ENCODE measurements at places on chromosomes 6 and 20.

DNA sequence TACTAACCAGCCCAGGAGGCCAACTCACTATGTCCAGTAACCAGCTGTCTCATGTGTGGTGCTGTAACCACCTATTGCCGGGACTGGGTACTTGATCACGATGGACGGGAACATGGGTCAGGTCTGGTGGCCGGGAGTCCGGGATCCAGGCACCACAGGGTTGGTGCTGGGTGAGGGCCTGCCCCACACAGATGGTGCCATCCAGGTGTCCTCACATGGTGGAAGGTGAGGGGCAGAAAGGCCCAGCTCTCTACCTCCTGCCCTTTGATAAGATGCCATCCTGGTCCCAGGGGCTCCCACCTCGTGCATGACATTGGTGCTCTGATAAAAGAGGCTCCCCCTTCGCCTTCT is 116.3 kb downstream of the TAF4 start:
- DNase-seq = no peak

DNA sequence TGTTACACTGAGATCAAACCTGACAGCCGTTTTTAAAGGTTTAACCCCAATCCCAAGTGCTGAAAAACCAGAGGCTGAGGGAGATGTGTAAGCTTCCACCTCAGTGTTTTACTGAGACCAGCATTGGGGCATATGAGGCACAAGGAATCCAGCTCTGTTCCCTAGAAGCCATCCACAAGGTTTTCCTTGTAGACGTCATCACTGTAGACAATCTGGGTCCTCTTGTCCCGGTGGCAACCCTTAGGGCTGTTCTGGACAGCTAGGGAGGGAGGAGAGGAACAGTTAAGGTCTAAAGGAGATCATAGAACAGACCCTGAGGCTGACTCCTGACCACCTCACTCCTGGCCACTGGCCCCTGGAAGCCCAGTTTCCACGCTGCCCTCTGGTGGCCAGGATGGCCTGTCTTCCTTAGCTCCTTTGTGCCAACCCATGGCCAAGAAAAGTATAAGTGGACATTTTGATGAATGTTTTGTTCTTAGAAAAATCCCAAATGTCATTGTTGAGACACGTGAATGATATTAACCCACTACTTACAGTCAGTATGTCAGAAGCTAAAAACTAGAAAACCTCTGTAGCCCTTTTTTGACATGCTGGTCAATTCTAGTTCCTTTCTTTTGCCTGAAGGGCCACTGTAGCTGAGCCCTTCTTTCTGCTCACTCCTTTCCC is 6.4 kb downstream of the CFB start:
- peak; percentile 5 for DNase-seq

- no peak for DNase-seq
These were observed 14.9 kb downstream of the IP6K3 start for GRCh38 chr6:33731751-33732282.

- no peak for DNase-seq
These were observed 103.0 kb downstream of the PLEKHG1 start for GRCh38 chr6:150702675-150703074.

DNA sequence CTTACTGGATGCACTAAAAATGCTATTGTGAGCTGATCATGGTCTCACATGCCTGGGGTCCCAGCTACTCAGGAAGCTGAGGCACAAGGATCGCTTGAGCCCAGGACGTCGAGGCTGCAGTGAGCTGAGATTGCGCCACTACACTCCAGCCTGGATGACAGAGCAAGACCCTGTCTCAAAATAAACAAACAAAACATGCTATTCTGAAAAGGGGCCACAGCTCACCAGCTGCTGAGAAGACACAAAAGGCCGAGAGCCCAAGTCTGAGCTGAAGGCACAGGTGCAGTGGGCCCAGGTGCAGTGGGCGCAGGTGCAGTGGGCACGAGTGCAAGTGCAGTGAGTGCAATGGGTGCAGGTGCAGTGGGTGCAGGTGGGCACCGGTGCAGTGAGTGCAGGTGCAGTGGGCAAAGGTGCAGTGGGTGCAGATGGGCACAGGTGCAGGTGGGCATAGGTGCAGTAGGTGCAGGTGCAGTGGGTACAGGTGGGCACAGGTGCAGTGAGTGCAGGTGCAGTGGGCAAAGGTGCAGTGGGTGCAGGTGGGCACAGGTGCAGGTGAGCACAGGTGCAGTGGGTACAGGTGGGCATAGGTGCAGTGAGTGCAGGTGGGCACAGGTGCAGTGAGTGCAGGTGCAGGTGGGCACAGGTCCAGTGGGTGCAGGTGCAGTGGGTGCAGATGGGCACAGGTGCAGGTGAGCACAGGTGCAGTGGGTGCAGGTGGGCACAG is 16.0 kb downstream of the ZBTB46 start:
- no peak for DNase-seq

- no peak for DNase-seq
These were observed 54.0 kb downstream of the NPEPL1 start for GRCh38 chr20:58746620-58747019.

- DNase-seq = no peak
These were observed 31.0 kb downstream of the TIAM2 start for GRCh38 chr6:155026022-155026705.

- no peak for DNase-seq
These were observed 133.9 kb downstream of the AGPAT4 start for GRCh38 chr6:161139766-161140553.

GRCh38 chr6:160156842-160157241 is 35.2 kb downstream of the SLC22A1 start:
- no peak for DNase-seq

DNA sequence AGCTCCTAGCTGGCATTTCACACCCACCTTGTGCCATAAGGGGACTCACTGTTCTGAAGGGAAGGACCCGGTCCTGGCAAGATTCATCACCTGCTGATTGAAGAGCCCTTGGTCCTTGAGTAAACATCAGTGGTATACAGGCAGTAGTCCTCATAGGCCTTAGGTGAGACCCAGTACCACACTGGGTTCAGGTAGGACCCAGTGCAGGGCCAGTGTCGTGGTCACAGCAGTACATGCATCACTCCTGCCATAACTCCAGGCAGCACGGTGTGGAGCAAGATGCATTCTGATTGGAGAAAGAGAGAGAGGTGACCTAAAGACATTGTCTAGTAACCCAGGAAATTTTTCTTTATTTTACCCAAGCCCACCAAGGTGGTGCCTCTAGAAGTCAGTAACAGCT is 49.1 kb upstream of the THBS2 start:
- no peak for DNase-seq

GRCh38 chr6:69827276-69827893 is 30.6 kb upstream of the LMBRD1 start:
- DNase-seq = no peak

- DNase-seq = no peak
These were observed 29.8 kb downstream of the SNAI1 start for GRCh38 chr20:50012282-50013263.

- DNase-seq = no peak
These were observed 74.8 kb upstream of the NEDD9 start for GRCh38 chr6:11307226-11307625.

GRCh38 chr20:43198607-43199006 is 8.9 kb upstream of the PTPRT start:
- DNase-seq = no peak

- no peak for DNase-seq
These were observed 171.1 kb downstream of the PREX1 start for GRCh38 chr20:48656661-48657211.

- no peak for DNase-seq
These were observed 211.0 kb downstream of the FOXA2 start for GRCh38 chr20:22373164-22373895.

DNA sequence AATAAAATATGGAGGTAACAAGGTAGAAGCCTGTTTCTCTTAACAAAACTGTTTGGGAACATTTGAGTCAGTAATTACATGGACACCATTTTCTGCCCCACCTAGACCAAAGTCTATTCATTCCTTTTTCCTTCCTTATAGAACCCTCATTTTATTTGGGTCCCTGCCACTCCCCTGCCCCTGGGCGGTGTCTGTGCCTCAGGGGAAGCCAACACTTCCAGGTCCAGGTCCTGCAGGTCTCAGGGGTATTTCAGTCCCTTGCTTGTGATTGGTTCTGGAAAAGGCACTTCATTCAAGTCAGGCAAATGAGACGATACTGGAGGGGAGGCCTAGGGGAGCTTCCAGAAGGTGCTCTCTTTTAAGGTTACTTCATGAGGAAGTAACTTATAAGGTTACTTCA is 42.3 kb downstream of the SLC35D3 start:
- no peak for DNase-seq

GRCh38 chr6:57221936-57222742 is at the start of gene RAB23:
Gene RAB23, minus strand, starts transcription at chr6:57222307. Its CDS starts 11,927 bp downstream, at chr6:57210380.
- DNase-seq = peak; percentile 71

DNA sequence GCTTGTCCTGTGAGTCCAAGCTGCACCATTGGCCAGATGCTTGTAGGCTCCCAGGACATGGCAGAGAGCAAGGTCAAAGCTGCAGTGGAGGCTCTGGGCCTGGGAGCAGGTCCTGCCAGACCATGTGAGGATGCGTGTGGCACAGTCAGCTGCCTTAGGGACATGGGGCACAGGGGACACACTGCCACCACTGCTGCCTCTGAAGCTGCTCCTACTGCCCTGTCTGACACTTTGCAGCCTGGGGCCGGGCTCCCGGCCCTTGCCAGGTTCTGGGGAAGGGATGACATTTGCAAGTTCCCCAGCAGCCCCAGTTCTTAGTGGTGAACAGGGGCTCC is 13.2 kb upstream of the FUT9 start:
- DNase-seq = no peak

DNA sequence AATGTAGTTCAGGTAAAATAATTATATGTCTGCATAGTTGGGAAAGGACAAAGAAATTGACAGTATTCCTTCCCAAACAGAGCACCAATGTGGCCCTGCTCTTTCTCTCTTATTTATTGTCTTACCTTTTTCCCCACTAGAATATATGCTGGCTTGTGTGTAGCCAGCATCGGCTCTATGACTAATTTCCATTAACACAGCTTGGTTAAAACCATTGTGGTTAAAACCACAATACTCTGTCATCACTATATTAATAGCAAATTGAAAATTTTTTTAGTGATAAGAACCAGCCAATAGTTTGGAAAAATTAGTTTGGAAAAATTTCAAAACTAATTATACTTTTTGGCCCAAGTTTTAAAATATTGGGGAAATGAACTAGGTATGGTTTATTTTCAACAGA is 535.1 kb downstream of the UTRN start:
- no peak for DNase-seq

GRCh38 chr6:33592595-33593413 is 12.7 kb upstream of the BAK1 start:
- DNase-seq = no peak

DNA sequence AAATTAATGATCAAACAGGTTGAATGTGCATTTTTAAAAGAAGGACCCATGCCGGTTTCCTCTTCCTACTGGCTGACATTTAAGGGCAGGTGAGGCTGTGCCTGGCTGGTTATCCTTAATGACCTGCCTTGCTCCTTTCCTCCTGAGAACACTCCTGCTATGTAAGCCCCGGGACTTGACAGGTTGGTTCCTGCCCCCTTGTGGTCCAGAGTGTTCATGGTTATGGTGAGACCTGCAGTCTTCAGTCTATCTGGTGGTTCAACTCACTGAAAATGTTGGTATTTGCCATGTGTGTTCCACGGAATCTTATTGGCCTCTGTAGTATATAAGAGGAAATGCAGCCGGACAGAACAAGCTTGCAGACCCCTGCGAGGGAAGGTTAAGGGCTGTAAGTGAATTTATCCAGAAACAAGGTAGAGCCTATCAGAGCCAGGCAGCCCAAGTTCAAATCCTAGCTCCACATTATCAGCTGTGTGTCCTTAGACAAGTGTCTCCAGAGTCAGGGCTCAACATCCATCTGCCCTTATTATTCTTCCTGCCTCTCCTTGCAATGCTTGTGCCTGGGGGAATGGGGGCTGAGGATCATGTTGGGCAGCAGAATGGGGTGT is 5.2 kb upstream of the BPIFA3 start:
- peak; percentile 89 for DNase-seq

- no peak for DNase-seq
These were observed 1.9 kb downstream of the EDN1 start for GRCh38 chr6:12291839-12292604.

DNA sequence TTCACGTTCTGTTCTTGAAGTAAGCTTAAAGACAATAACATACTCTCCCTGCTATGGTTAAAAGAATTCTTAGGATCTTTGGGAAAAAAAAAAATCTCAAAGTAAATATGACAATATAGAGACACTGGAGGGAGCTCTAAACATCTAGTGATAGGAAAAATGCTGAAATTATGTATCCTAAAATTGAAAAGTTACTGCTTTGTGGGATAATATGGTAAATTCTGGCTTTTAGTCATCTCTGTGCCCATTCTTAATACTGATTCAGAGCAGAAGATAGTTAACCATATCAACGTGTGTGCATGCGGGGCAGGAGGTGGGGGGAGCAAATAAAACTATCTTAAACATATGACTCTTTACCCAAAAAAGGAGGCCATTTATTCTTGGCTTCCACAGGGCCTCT is 165.4 kb downstream of the GMPR start:
- no peak for DNase-seq

DNA sequence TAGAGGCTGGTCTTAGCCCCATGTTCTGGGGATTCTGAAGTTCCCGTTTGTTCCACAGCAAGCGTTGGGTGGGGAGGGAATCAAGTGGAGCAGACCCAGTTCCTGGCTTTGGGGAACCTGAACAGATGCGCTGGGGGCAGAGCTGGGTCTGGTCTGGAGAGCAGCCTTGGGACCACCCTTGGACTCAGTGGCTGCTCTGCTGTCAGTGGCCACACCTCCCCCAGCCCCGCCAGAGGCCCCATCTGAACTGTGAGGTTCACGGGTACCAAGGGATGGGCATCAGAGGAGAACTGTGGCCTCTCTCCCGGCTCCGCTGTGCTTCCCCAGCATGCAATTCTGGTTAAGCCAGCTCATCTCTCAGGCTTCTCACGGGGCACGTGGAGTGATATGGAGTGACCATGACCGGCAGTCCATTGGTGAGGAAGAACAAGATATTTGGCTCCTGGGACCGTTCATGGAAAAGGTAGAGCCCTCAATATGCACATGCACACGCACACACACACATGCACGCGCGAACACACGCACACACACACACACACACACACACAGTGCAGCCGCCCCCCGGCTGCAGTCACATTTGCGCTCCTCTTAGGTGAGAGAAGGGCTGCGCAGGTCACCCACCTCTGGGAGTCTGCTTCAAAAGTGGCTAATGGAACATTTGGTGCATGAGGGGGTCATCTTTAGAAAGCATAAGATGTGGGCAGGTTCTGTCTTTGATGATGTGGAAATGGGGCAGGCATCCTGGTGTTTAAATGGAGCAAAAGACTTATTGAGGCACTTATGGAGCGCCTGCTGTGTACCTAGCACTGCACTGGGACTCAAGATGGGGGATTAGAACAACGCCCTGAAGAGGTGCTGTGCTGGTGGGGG is 6.0 kb downstream of the DLGAP4 start:
- no peak for DNase-seq

DNA sequence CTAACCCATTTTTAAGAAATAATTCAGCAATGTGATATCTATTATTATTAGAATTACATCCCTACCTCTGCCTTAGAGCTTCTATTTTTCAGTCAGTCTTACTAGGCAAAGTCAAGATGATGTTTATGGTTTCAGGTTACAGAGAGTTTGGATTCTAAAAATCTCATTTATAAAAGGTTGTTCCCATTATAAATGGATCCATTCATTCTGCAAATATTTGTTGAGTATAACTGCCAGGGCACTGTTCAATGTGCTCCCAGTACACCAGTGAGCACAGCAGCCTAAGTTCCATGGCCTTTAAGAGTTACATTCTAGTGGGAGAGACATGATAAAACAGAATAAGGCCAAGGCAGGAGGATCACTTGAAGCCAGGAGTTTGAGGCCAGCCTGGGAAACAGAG is 75.9 kb upstream of the EYA4 start:
- no peak for DNase-seq

- DNase-seq = peak; percentile 63
These were observed 101.7 kb upstream of the FOXA2 start for GRCh38 chr20:22686097-22686496.

- DNase-seq = peak; percentile 34
These were observed 113.1 kb downstream of the C6orf58 start for GRCh38 chr6:127690092-127690491.

GRCh38 chr6:14597090-14597489 is 479.5 kb downstream of the CD83 start:
- no peak for DNase-seq
